ENCODE measurements at places on chromosomes 6 and 20.

DNA sequence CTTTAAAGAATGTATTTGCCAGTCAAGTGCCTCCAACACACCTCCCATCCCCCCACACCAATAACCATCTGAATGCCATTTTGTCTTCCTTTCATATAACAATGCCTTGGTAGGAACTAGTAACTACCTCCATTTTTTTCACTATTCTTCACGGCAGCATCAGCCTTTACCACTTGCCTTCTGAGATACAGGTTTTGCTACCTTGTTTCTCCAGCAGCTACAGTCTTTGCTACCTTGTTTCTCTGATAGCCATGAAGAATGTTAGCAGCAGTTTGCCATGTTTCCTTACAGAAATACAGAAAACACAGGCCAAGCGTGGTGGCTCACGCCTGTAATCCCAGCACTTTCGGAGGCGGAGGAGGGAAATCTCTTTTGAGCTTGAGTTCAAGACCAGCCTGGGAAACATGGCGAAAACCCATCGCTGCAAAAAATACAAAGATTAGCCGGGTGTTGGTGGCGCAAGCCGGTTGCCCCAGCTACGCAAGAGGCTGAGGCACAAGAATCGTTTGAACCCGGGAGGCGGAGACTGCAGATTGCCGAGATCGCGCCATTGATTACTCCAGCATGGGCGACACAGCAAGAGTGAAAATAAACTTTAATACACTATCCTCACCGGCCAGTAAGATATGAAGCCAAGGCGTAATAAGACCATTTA is 100.9 kb downstream of the HFE start:
- DNase-seq: peak; percentile 68

DNA sequence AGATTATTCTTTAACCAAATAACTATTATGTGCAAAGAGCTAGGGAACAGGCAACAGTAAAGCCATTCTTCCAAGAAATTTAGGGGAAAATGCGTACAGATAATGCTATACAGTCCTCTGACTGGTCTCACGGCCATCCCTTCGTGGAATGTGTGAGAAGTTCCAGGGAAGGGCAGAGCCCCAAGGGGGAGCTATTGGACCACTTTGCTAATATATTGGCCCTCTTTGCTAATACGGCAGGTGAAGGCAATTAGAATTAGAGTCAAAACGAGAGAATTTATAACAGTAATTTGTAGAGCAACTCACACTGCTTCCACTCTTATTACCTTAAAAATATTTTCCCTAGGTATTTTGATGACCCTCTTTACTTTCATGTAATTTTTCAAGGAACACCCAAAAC is 140.4 kb downstream of the IMPG1 start:
- DNase-seq: peak; percentile 19

- no peak for DNase-seq
Observed at GRCh38 chr6:154516276-154516675, 5.8 kb upstream of the CNKSR3 start.

DNA sequence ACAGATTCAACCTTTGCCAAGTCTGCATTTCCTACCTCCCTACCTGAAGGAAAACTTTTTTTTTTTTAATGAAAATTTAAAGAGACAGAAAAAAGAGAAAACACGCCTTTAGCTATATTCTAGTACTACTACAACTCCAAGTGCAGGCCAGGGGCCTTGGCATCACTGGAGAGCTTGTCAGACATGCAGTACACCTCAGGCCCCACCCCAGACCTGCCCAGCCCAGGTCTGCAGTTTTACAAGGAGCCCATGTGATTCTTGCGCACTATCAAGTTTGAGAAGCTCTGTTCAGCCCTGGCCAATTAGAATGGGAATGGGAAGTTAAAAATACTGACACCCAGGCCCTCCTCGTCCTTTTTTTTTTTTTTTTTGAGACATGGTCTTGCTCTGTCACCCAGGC is 85.0 kb downstream of the NFATC2 start:
- no peak for DNase-seq

DNA sequence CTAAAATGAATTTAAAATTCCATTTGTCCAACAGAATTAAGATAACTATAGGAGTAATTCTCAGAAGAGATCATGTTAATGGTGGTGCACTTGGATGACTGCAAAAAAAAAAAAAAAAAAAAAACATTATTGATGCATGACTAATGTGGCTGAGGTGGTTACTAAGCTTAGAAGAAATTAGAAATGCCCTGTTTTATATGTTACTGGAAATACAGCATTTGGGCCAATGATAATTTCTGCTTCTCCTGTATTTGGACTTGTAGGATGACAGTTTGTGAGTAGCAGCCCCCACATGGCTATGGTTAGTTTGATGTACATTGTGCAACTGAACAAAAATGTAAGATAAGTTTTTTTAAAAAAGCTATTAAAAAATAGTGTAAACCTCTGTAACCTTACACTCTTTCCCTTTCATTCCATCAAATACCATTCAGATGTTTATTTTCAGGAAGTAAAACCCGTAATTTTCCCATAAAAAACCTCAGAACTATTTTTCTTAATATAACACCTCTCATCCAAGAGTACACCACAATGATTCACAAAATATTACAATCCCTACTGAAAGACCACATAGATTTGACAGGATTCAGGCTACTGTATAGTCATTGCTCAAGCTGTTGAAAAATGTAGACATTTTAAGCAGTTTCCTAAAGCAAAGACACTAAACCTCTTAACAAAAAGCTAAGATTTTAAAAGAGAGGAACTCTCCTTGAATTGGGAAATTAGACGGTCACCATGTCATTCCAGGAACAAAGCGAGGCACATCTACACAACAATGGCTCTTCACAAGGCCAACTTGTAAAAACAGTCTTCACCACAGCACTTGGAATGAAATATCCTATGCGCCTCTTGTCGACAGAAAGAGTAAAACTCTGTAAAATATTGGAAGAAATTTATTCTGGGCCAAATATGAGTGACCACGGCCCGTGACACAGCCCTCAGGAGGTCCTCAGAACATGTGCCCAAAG is 83.0 kb downstream of the WDR27 start:
- peak; percentile 79 for DNase-seq

DNA sequence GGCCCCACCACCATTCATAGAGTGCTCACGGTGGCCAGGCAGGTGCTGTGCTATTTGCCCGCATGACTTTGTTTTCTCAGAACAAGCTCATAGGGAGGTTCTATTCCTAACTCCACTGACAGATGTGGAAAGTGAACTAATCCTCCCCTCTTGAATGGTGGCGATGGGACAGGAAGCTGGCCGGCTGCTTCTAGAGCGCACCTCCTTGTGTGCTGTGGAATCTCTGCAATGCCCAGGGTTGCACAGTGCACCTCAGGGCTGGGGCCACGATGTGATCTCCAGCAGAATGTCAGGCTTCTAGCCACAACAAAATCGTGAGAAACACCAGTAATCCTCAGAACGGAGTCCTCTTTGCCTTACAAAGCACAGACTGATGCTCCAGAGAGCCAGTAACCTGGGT is 53.8 kb upstream of the SLC22A23 start:
- DNase-seq: no peak

GRCh38 chr6:115717062-115717461 is 343.6 kb downstream of the FRK start:
- DNase-seq: no peak

DNA sequence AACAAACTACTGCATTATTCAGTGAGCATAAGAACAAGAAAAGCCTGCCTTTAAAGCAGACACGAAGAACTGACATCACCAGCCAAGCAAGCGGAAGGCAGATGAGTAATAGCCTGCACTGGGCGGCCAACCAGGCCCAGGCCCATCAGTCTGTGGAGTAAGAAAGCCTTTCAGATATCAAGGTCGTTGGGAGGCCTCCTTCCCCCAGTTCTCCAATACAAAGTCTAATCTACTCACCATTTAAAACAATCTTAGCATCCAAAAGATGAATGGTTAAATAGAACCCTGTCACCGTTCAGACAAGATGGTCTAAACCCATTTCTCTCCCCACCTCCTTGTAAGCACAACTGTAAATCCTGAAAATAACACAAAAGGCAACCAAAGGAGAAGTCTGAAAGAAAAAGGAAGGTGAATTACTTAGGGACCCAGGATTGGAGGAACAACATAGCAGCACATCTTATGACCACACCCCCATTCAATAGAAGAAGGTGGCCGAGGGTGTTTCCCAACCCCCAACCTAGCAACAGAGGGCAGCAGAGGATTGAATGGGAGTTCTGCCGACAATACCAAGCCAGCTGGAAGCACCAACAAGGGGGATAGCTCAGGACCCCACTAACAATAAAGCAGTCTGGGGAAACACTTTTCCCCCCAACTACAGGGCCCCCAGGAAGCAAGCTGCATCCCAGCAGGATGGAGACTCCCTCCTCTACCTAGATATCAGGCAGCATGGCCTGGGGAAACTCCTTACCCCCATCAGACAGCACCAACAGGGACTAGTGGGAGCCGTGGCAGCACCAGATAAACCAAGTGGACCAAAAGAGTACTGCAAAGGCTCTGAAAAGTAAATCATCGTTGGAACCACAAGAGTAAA is 67.9 kb downstream of the ZHX3 start:
- DNase-seq: peak; percentile 94

DNA sequence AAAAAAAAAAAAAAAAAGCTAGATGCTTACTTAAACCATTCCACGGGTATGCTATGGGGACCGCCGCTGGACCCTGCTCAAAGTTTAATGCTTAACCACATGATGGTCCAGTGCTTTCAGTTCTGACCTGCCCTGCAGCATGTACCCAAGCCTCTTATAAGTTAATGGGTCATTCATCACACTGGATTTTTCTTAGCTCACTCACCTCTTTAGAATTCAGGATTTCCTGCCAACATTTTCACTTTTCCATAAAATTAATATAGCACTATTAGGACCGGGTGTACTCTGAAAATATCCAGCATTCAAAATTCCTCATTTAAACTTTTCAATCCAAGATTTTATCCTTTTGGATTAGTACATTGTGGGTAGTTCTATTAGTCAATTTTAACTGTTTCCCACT is 140.8 kb downstream of the ALDH8A1 start:
- no peak for DNase-seq

DNA sequence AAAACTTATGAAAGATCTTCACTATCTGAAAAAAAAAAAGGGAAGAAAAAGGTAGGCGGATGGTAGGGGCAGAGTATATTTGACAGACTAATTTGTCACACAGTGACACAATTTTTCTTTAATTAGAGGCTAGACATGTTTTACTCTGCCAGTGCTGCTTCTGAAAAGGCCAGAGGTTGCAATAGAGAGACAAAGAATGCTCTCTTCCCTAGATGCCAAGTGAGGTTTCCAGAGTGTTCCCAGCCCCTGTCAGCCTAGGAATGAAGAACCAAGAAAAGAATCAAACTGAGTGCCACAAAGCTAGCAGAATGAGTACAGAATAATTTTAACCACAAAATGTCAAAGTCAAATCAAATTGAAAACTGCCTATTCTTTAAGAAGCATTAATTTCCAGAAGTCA is 13.0 kb downstream of the PNISR start:
- DNase-seq: no peak

GRCh38 chr20:58808271-58809046 is 42.2 kb downstream of the GNAS-AS1 start:
- no peak for DNase-seq

GRCh38 chr20:19943061-19943521 is 74.1 kb upstream of the NAA20 start:
- DNase-seq: no peak

- peak; percentile 48 for DNase-seq
Observed at GRCh38 chr20:4297127-4297826, 281.9 kb upstream of the RNF24 start.

GRCh38 chr6:108896111-108896661 is 48.0 kb downstream of the ARMC2 start:
- DNase-seq: peak; percentile 96

DNA sequence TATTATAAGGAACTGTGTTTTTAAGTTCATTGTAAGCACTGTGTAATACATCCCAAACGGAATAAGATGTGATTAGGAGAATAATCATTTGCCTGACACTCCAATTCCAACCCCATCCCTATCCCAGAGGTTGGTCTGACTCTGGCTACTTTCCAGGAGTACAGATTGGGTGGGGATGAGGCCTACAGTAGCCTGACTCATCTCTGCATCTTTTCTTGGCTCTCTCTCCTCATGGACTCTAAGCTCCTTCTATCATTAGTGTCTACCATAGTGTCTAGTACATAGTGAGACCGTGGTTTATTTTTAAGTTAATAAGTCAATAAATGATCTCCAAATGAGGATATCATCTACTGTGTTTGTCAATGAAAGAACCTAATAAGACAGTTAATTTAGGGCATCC is 92.2 kb upstream of the CNKSR3 start:
- DNase-seq: peak; percentile 28

GRCh38 chr6:10410207-10411050 is 4.4 kb downstream of the TFAP2A start:
- DNase-seq: no peak

DNA sequence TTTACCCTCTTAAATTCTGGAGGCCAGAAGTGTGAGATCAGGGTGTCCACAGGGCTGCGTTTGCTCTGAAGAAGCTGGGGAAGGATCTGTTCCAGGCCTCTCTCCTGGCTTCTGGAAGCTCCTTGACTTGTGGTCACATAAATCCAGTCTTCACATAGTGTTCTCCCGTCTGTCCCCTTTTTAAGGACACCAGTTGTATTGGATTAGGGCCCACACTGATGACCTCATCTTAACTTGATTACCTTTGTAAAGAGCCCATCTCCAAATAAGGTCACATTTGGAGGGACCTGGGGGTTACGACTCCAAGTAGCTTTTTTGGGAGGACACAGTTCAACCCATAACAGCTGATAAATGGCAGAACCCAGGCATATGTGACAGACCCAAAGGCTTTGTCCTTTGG is 20.0 kb upstream of the WFDC2 start:
- DNase-seq: no peak

GRCh38 chr6:1610497-1611321 is 994 bp downstream of the FOXC1 start:
- peak; percentile 66 for DNase-seq

- peak; percentile 5 for DNase-seq
Observed at GRCh38 chr6:101534821-101535220, 141.3 kb downstream of the GRIK2 start.

GRCh38 chr20:57327820-57328219 is 1.8 kb upstream of the SPO11 start:
- DNase-seq: no peak

DNA sequence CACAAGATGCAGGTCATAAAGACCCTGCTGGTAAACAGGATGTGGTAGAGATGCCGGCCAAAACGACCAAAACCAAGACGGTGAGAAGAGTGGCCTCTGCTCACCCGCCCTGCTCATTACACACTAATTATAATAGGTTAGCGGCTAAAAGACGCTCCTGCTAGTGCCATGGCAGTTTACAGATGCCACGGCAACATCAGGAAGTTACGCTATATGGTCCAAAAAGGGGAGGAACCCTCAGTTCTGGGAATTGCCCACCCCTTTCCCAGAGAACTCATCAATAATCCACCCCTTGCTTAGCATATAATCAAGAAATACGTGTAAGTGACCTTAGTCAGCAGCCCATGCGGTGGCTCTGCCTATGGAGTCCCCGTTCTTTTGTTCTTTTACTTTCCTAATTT is 17.6 kb downstream of the BHLHE23 start:
- no peak for DNase-seq

GRCh38 chr6:43990275-43990626 is 137.0 kb downstream of the MRPL14 start:
- DNase-seq: no peak

GRCh38 chr6:33053230-33053629 is 20.2 kb downstream of the HLA-DPA1 start:
- no peak for DNase-seq
